CD4-positive, alpha-beta T cell treated with Interferon gamma for 1 hour (primary cell): ENCODE measurements at places on chromosomes 16 and 17.
A peak's percentile ranks its signal among the peaks of the same experiment; 100 is the strongest.

- no peak for DNase-seq
These were observed 150.1 kb upstream of the CDH11 start for GRCh38 chr16:65271996-65272395.

DNA sequence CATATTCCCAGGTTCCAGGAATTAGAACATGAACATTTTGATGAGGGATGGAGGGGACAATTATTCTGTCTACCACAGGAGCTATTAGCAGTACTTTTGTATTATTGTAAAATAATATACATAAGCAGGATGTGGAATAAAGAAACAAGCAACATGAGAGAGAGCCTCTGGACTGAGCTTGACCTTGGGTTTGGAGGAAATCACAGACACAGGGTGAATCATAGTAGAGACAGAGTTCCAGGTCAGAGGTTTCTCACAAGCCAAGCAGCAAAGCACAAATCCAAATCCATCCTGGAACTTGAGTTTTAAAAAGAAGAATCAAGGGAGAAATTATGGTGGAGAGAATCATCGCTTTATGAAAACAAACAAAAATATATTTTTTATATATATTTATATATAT, 5.1 kb downstream of the KRT31 start:
- no peak for DNase-seq

- DNase-seq, result no peak
These were observed 118.2 kb downstream of the MGAT5B start for GRCh38 chr17:76986365-76986764.

GRCh38 chr17:13753154-13753553, 151.4 kb upstream of the HS3ST3A1 start:
- DNase-seq, result no peak

- no peak for DNase-seq
These were observed 5.4 kb downstream of the THRA start for GRCh38 chr17:40068129-40068581.

GRCh38 chr17:1090465-1091189, 89.2 kb downstream of the ABR start:
- no peak for DNase-seq

DNA sequence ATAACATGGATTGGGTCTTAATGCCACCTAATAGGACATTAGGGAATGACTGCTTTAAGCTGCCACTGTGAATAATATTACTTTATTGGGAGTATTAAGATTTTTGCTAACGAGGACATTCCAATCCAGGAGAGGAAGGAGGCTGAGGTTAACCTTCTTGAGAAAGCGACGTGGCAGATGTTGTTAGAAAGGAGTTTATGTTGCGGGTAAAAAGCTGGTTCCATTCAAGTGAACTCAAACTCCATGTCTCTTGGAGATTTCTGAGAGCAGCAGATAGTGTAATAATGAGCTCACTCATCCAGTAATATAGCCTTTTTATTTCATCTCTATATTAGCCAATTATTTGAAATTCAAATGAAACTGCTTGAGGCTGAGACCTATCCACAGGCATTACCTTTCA, 75.5 kb downstream of the KNOP1 start:
- no peak for DNase-seq

DNA sequence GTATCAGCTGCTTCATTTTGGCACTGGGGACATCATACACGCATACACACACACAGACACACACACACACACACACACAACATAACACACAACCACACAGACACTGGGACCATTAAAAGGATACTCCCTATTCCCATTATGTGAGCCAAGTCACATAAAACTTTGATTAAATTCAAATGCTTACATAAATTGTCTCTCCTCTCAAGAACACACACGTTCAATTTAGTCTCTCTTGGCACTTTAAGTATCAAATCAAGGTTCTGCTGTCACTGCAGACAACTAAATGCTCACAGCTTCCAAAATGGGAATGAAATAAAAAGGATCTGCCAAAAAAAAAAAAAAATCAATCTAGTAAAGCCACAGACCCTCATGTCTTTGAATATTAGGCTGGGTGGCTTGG, 184.9 kb downstream of the RBFOX1 start:
- no peak for DNase-seq

GRCh38 chr17:19911033-19911432, 43.3 kb upstream of the ULK2 start:
- DNase-seq, result no peak

DNA sequence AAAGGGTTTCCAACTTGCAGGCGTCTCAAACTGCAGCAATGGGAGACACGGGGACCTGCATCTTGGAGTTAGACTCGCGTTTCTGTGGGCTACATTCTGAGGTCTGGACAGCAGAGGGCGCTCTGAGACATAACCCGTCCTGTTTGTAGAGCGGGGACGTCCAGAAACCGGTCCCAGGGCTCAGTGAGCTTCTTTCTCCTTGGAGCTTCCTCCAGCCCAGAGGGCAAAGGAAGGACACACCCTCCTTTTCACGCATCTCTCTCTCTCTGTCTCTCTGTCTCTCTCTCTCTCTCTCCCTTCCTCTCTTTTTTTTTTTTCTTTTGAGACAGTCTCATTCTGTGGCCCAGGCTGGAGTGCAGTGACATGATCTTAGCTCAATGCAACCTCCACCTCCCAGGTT, 19.8 kb downstream of the COX4I1 start:
- DNase-seq, result peak; percentile 79

DNA sequence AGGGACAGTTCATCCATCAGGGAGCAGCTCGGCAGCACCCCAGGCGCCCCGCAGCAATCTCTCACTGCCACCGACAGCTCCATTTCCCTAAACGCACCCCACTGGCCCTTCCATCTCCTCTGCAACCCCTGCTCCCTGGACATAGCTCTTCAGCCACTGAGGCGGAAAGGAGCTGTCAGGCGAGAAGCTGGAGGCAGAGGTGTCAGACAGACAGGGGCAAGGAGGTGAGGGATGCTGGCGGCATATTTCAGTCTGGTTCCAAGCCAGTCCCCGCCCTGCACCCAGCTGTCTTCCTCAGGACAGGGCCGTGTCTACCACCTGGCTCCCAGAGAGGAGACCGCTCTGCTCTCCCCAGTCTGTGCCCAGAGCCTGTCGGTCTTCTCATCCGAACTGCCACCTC, 9.7 kb downstream of the ACLY start:
- DNase-seq, result no peak

- no peak for DNase-seq
These were observed 155.7 kb downstream of the CMIP start for GRCh38 chr16:81600275-81600674.

- DNase-seq, result no peak
These were observed 17.4 kb downstream of the ZNF276 start for GRCh38 chr16:89738538-89739317.

GRCh38 chr16:87233928-87234327, 83.3 kb downstream of the C16orf95 start:
- DNase-seq, result no peak

- no peak for DNase-seq
These were observed 91.3 kb upstream of the ZNF750 start for GRCh38 chr17:82930924-82931698.

- DNase-seq, result no peak
These were observed 62.9 kb downstream of the LMF1 start for GRCh38 chr16:907842-908241.

- no peak for DNase-seq
These were observed 54.4 kb upstream of the GNG13 start for GRCh38 chr16:854808-855410.

- DNase-seq, result no peak
These were observed 7.0 kb downstream of the KNOP1 start for GRCh38 chr16:19710991-19711545.

DNA sequence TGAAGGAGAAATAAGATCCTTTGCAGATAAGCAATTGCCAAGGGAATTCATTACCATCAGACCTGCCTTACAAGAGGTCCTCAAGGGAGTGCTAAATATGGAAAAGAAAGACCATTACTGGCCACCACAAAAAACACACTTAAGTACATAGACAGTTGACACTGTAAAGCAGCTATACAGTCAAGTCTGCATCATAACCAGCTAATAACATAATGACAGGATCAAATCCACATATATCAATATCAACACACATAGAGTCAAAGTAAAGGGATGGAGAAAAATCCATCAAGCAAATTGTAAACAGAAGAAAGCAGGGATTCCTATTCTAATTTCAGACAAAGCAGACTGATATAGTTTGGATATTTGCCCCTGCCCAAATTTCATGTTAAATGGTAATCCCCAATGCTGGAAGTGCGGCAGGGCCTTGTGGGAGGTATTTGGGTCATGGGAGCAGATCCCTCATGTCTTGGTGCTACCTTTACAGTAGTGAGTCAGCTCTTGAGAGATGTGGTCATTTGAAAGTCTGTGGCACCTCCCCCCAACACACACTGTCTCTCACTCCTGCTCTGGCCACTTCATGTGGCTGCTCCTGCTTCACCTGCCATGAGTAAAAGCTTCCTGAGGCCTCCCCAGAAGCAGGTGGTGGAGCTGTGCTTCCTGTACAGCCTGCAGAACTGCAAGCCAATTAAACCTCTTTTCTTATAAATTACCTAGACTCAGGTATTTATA, 32.8 kb downstream of the TANC2 start:
- no peak for DNase-seq

DNA sequence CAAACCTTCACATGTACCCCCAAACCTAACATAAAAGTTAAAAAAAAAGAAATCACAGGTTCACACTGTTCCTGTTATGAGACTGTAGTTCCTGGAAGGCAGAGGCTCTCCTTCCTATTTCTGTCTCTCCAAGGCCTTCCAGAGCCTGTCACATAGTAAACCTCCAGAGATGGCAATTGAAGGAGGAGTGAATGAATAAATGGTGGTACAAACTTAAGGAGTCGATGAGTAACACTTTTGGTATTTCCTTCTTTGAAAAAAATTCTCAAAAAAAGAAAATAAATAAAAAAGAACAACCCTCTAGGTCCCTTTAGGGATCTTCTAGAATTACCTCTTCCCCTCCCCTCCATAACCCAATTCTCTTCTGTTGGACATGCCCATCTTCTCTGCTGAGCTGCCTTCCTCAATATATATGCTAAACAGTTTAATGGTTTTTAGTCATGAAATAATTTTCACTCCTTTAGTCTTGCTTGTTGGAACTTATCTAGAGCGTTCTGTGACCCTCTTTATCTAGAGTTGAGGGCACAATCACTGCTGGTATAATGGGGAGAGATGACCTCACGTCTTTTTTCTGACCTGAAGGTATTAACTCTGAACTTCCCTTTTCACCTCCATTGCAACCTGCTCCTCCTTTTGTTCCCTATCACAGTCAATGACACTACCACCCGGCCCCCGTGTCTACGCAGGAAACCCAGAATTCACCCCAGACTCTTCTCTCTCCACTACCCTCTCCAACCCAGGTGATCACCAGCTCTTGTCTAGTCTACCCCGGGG, 1.7 kb upstream of the TAF15 start:
- DNase-seq, result no peak

GRCh38 chr17:27654654-27655524, 23.9 kb downstream of the LGALS9 start:
- peak; percentile 61 for DNase-seq

DNA sequence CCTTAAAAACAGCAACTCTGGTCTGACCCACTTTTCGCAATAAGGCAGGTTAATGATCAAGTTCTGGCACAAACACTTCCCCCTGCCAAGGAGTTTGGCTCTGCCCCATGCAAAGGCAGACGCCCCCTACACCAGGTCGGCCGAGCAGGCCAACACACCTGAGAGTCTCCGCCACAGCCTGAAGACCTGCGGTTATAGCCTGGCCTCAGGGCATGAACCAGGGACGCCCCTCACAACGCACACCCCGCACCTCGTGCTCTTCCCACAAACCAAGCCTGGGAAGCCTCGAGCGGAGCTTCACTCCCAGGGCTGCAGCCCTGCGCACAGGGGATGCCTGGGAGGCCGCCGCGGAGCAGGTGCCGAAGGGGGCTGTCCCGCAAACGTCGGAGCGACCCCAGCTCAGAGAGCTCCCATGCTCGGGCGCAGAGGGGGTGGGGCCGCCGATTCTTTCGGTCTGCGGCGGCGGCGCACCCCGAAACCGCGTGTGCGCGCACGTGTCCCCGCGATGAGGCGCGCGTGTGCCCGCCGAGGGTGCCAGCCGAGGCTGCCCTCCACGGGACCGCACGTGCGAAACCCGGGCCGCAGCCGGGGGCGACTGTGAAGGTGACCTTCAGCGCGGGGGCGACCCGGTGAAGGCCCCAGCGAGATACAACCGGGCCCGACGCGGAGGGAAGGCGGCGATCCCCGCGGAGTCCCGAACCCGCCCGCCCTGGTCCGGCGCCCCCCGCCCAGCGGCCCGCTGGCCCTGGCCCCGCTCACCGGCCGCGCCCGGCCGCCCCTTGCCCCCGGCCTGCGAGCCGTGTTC, 559 bp downstream of the CLUH start:
- peak; percentile 18 for DNase-seq

DNA sequence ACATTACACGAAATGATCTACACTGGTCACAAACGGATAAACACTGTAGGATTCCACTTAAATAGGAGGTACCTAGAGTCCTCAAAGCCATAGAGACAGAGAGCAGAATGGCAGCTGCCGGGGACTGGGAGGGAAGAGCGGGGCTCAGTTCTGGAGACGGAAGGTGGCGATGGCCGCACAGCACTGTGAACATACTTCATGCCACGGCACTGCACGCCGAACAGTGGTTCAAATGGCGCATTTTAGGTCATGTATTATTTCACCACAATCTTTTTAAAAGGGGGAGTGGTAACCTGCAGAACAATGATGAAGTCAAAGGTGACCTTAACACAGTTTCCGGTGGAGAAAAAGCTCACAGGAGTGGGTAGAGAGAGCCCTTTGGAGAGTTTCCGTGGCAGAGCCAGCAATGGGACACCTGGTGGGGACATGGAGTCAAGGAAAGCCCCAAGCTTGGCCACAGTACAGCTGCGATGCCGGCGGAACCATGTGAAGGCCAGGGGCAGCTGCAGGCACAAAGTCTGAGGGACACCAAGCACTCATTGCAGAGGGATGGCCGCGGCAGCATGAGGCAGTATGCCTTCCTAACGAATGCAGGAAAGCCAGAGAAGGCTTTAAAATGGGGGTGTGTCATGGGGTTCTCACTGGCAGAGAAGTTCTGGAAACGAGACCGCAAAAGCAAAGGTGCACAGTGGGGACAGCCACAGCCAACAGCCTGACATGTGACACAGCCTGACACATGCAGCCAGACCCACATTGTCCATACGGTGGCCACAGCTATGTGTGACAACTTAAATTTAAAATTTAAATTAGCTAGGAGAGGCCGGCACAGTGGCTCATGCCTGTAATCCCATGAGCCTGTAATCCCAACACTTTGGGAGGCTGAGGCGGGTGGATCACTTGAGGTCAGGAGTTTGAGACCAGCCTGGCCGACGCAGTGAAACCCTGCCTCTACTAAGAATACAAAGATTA, 7.3 kb downstream of the FLCN start:
- no peak for DNase-seq

- no peak for DNase-seq
These were observed 154.2 kb downstream of the MRM1 start for GRCh38 chr17:36755586-36755985.

DNA sequence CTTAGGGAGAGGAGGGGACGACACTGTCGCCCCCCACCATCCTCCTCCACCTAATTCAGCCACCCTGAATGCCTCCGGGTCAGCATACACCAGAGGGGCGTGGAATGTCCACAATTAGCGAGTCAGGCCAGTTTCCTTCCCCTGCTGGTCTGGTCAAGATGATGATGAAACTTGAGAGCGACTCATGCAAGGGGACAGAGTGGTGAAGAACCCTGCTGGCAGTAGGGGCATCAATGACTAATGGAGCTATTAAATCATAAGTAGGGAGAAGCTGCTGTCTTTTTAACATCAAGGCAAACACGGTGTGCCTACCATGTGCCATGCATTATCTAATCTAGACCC, 7.2 kb downstream of the SPACA3 start:
- DNase-seq, result no peak

GRCh38 chr17:74860229-74860871, 665 bp upstream of the GRIN2C start:
- DNase-seq, result peak; percentile 18
